ENCODE measurements at places on chromosomes 5 and 9. TPM values are rescaled to one million over a fixed set of nuclear protein-coding genes. Genes with fewer than 3 reads are reported as not detected.

The HACD4 gene
- 2.3 TPM for total RNA-seq

The NADK2 gene
- 18.5 TPM for total RNA-seq

The OR13F1 gene
- total RNA-seq, result not detected

The ST8SIA4 gene
- 0.05 TPM for total RNA-seq

The BSPRY gene
- total RNA-seq, result 15.3 TPM

The ANKRD55 gene
- total RNA-seq, result not detected

The DBH gene
- not detected for total RNA-seq

The RGS7BP gene
- not detected for total RNA-seq

The HMGXB3 gene
- 30.3 TPM for total RNA-seq

The CARD6 gene
- total RNA-seq, result 6.5 TPM

The PCDHA4 gene
- 0.42 TPM for total RNA-seq

The BRINP1 gene
- not detected for total RNA-seq

The PALM2AKAP2 gene
- 0.07 TPM for total RNA-seq

The GTF3C5 gene
- total RNA-seq, result 55.0 TPM

The ERBIN gene
- total RNA-seq, result 34.7 TPM

The AIF1L gene
- 3.7 TPM for total RNA-seq

The C9orf57 gene
- not detected for total RNA-seq

The CATSPER3 gene
- total RNA-seq, result not detected

The KCNIP1 gene
- total RNA-seq, result not detected

All from airway epithelial cell (primary cell).